ENCODE measurements at places on chromosomes 5 and 9.

DNA sequence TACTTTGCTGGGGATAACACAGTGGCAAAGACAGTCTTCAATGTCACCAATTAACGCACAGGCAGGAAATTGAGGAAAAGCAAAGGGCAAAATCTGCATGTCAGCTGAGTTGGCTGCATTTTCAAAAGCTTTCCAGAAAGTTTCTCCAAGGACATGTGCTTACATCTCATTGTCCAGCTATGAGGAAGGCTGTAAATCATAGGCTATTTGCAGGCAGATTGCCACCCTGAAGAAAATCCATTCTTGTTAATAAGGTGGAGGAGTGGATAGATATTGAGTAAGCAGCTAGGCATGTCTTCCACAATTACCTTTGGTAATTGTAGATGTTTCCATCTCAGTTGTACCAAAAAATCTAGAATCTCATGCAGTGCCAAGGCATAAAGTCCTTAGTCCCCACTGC is 278.0 kb upstream of the NUDT12 start:
- DNase-seq: no peak

DNA sequence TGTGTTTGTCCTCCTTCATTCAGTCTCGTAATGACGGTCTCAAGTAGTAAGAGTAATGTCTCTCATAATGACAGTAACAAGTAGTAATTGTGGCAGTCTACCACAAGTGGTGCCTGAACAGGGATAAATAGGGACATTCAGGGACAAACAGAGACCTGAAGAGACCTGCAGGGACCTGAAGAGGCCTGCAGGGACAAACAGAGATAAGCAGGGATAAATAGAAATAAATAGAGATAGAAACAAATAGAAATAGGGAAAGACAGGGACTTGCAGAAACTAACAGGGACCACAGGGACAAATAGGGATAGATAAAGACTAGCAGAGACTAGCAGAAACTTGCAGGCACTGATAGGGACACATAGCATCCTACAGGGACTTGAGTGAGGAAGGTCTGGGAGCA is 7.9 kb downstream of the UGT3A2 start:
- DNase-seq: no peak

GRCh38 chr9:131296906-131297500 is 7.5 kb downstream of the PLPP7 start:
- DNase-seq: no peak

DNA sequence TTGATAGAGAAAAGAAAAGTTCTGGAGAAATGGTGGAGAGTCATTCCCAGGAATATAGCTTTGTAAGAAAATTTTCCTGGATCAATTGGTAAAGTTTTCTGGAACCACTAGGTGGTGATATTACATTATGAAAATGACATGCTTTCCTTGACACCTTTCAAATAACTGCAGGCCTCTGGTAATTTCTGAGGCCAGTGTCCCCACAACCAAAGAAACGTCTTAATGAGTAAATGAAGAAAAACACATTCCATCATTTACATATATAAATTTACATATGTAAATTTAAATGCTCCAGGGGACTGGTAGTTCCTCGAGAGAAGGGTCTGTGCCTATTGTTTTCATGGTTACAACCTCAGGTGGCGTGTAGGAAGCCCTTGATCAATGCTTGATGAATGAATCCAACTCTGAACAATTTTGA is 17.2 kb upstream of the RGS3 start:
- DNase-seq: peak; percentile 82

- DNase-seq: no peak
Observed at GRCh38 chr9:121344184-121344583, 25.9 kb downstream of the STOM start.

GRCh38 chr5:87361031-87361445 is 51.7 kb downstream of the CCNH start:
- no peak for DNase-seq

DNA sequence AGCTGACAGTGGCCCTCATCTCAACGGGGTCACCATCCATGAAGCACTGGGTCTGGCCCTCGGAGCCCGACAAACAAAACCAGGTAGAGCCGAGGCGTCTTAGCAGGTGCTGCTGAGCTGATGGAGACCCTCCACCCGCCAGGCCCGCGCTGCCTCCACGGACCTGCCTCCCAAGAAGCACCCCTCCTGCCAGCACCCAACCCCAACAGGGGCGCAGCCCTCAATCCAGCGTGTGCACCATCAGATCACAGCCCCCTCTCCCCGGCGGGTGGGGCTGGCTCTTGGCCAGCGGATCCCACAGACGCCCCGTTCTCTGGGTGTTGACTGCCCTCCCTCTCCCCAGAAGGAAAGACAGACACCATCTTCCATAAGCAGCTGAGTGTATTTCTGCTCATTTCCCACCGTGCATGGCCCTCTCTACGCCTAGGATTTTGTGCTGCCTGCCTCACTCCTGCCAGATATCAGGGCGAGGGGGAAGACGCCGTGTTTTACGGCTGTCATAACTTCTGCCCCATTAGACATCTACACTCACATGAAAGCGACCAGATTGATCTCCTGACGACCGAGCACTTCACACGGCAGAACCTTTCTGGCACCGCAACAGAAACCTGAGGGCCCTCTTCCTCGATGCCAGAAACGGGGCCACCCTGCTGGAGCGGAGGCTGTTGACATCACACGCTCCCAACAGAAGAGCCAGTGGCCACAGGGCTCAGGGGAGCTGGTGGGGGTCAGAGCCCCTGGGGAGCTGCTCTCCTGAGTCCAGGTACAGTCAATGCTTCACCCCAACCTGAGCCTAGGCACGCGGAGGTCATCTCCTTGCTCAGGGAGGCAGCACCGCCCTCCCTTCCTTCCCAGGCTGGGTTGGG is 12.4 kb downstream of the NACC2 start:
- DNase-seq: no peak

GRCh38 chr5:53820119-53820801 is 259.8 kb downstream of the NDUFS4 start:
- DNase-seq: no peak

DNA sequence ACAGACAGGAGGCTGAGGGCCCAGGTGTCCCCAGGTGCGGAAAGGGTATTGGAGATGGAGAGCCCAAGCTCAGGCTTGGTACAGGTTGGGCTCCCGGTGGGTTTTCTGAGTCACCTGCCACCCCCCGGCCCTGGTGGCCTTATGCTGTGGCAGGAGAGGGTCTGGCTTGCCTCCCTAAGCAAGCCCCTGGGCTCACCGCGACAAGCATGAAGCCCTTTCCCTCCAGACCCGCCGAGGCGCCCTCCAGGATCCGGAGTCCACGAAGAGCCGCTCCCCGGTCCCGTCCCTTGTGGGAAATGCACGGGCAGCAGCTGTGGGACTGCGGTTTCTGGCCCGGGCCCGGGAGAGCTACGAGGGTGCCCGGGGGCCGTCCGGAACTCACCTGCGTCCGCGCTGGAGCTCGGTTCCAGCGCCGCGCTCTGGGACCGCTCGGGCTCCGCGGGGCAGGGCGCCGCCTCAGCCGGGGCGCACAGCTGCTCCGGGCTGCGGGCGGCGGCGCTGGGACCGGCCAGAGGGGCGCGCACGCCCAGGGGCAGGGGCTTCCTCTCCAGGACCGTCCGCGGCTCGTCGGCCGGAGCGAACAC is 757 bp downstream of the SAPCD2 start:
- DNase-seq: peak; percentile 41

DNA sequence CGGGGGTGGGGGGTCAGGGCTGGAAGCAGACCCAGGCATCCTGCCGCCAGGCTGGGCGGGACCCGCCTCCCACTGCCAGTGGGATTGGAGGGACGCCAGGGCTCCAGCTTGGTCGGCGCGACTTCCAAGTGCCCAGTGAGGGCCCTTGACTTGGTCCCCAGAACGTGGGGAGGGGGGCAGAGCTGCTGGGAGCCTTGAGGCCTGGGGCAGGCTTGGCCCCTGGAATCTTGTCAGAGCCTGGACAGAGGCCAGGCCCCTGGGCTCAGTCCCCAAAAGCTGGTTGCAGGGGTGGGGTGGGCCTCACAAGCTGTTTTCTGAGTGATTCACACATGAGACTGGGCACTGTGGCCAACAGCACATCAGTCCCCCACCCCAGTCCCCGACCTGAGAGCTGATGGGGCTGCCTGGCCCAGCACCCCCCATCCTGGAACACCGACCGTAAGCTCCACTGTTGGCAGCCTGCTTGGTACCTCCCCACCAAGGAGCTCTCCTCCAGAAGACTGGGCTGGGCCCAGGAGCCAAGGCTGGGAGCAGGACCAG is 526 bp downstream of the CLIC3 start:
- no peak for DNase-seq

DNA sequence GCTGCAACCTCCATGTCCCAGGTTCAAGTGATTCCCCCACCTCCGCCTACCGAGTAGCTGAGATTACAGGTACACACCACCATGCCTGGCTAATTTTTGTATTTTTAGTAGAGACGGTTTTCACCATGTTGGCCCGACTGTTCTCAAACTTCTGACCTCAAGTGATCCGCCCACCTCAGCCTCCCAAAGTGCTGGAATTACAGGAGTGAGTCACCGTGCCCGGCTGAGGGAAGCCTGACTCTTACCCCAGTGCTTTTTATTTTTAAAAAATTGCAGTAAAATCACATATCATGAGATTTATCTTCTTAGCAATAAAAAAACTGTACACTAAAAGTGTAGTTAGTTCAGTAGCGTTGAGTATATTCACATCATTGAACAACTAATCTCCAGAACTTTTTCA is 105.3 kb downstream of the SLIT3 start:
- no peak for DNase-seq

DNA sequence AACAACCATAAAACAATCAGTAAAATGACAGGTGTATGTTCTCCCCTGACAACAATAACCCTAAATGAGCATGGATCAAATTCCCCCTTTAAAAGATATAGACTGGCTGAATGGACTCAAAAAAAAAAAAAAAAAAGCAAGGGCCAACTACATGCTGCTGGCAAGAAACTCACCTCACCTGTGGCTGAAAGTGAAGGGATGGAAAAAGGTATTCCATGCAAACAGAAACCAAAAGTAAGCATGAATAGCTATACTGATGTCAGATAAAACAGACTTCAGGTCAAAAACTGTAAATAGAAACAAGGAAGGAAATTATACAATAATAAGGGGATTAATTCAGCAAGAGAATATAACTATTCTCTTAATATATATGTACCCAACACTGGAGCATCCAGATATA is 54.2 kb upstream of the SSBP2 start:
- DNase-seq: no peak

DNA sequence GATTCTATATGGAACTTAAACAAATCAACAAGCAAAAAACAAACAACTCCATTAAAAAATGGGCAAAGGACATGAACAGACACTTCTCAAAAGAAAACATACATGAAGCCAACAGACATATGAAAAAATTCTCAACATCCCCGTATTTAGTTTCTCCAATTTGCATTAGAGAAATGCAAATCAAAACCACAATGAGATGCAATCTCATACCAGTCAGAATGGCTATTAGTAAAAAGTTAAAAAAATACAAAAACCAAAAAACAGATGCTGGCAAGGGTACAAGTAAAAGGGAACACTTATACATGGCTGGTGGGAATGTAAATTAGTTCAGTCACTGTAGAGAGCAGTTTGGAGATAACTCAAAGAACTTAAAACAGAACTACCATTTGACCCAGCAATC is 342.1 kb upstream of the NUDT12 start:
- DNase-seq: no peak

DNA sequence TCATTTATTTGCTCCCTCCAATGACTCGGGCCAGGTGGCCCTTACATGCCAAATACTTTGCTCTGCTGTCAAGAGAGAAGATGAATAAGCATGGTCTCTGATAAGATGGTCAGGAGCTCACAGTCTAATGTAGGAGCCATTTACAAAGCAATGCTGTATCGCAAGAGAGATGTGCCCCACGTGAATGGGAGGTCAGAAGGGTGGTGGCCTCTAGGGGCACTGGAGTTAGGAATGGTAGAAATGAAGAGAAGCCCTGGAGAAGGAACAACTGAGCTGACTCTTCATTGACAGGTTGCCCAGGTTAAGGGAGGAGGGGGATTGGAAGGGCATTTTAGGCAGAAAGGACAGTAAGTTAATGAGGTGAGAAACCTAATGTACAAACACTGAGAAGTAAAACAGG is 286.5 kb downstream of the KCTD16 start:
- DNase-seq: no peak

DNA sequence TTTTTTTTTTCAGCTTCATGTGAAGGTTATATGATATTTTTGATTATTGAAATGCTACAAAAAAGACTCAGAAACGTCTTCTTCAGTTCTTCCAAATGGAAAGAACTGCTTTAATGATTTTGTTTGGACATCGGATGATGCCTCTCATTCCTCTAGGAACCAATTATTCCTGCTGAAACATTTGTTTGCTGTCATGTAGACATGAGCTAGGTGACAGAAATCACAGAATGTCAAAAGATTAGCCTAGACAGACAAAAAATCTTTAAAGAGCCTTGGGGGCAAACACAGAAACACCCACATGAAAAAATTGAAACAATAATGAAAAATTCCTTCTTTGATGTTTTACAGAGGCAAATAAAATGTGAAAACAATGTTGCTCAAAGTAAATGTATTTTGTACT is 244.2 kb upstream of the EDIL3 start:
- DNase-seq: no peak

DNA sequence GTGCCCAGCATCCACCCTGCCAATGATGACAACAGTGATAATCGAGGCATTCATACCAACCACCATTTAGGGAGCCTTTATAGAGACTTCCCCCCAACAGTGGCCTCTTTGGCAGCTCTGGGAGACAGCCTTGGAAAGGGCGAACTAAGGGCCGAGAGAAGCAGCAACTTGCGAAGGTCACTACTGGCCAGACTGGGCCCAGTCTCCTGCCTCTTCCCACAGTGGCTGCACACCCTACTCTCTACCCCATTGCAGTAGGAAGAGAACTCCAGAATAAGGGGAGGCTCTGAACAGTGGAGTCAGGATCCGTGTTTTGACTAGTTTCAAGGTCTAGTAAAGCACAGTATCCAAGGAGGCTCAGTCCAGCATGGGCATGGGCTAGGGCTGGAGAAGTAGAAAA is 5.3 kb downstream of the LHX6 start:
- DNase-seq: no peak

- no peak for DNase-seq
Observed at GRCh38 chr5:86125731-86126601, 491.8 kb upstream of the COX7C start.

GRCh38 chr5:556909-557441 is 32.7 kb upstream of the SLC9A3 start:
- DNase-seq: no peak

DNA sequence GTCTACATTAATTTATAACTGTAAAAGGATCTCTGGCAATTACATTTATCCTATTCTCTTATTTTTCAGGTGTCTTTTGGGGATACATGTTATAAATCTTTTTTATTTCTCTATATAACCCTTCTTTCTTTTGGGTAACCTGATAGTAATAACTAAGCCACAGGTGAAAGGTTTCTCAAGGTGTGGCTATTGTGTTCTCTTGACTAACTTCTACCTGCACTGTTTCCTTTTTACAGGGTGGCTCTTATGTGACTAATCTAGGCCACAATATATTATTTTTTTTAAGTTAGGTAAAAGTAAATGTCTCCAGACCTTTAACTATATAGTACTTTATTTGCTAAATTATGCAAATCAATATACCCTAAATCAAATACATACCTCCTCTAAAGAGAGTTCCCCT is 193.2 kb downstream of the EFNA5 start:
- no peak for DNase-seq

Measured in eye (tissue), 1 donor.